ENCODE measurements at places on chromosomes 12 and 14.

GRCh38 chr12:95117178-95117599, 43.8 kb upstream of the NR2C1 start:
- DNase-seq = peak; percentile 63

GRCh38 chr12:122981587-122982476, 1.4 kb downstream of the ARL6IP4 start:
- no peak for DNase-seq

GRCh38 chr12:118706437-118706836, 274.9 kb upstream of the SRRM4 start:
- DNase-seq = no peak

GRCh38 chr12:3885277-3886094, 12.3 kb upstream of the PARP11 start:
- DNase-seq = peak; percentile 50

GRCh38 chr12:12561371-12562015, 1.2 kb downstream of the DUSP16 start:
- no peak for DNase-seq

DNA sequence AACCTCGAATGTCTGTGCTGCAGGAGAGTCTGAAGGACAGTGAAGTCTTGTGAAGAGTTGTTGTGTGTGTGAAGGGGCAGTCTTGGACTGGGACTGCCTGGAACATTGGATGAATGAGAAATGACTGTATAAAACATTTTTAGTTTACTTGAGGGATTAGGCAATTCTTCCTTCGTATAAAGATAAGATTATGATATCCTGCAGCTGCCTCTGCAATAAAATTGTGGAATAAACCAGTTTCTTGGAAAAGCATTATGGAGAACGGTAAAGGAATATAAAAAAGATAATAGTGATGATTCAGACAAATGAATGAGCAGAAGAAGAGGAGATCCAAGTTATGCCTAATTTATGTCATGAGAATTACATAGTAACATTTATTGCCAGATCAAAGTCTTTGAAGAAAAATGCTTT, 30.9 kb upstream of the LUM start:
- no peak for DNase-seq

GRCh38 chr12:74791365-74791764, 253.7 kb downstream of the ATXN7L3B start:
- no peak for DNase-seq

- DNase-seq = no peak
These were observed 22.8 kb downstream of the DDX24 start for GRCh38 chr14:94058128-94058673.

- DNase-seq = no peak
These were observed 46.6 kb upstream of the VPS33A start for GRCh38 chr12:122312926-122313325.

- DNase-seq = no peak
These were observed 128.3 kb downstream of the KCNC2 start for GRCh38 chr12:75081305-75081704.

DNA sequence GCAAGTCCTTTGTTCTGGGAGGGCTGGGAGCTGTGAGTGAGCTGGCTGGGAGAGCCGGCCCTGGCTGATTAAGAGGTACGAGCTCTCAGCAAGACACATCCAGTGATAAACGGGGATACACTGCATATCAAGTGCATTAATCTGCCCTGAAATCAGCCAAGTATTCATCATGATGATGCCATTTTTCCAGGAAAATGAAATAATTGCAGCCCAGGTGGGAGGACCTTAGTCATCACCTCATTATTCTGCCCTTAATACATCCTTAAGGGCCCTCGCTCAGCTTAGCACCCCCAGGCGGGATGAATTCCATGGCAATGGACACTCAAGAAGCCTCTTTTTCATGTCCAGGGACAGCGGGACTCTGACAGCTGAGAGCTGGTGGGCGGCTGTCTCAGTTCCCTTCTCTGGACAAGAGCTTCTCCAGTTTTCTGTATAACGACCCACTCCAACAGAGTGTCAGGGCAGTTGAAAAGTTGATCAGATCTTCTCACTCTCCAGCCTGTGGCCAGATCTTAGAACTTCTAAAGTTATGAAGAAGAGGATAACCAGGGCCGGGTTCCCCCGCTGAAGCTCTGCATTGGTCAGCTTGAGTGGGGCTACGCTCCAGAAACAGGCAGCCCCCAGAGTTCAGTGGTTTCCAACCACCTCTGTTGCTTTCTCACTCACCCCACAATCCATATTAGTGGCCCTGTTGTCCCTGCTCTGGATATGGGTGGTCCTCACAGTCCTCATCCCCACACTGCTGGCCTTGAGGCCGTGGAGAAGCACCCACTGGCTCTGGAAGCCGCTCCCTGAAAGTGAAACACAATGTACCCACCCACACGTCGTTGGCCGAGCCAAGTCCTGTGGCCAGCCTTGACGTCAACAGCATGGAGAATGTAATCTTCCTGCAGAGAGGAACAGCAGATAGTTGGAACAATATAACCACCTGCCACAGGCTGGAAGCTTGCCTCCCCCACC, 306.2 kb upstream of the DIO3 start:
- no peak for DNase-seq

DNA sequence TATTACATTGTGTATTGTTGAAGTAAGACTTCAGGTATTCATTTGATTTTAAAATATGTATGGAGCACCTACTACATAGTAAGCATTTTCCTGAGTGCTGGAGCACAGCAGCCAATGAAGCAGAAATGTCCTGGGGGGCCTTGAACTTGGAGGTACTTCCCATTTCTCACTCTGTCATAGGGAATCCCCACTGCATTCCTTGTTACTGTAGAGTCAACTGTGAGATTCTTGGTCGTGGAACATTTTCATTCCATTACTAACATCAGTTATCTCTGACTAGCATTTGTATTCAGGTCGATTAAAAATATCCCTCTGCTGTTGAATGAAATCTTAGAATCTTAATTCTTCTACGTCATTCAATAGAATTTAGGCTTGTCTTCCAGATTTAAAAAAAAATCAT, 66.7 kb downstream of the PDE3A start:
- DNase-seq = no peak

DNA sequence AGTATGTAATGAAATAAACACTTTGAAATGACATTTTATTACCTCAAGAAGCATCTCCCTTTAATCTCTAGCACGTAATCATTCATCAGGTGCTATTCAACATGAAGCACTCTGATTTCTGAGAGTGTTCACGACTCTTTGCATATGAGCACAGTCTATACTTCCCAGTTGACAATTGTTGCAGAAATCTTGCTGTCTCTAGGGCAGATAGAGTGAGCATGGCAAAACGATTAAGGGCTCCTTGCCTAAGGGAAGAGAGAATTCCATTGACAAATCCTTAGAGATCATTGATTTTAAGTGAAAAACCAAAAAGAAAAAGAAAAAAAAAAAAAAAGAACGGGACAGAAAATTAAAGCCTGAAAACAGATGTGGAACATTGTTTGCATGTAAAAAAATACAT, 107.6 kb downstream of the C12orf50 start:
- DNase-seq = no peak

- no peak for DNase-seq
These were observed 100.9 kb upstream of the C14orf180 start for GRCh38 chr14:104478656-104479055.

GRCh38 chr12:120092551-120093335, 23.8 kb downstream of the RAB35 start:
- DNase-seq = no peak

DNA sequence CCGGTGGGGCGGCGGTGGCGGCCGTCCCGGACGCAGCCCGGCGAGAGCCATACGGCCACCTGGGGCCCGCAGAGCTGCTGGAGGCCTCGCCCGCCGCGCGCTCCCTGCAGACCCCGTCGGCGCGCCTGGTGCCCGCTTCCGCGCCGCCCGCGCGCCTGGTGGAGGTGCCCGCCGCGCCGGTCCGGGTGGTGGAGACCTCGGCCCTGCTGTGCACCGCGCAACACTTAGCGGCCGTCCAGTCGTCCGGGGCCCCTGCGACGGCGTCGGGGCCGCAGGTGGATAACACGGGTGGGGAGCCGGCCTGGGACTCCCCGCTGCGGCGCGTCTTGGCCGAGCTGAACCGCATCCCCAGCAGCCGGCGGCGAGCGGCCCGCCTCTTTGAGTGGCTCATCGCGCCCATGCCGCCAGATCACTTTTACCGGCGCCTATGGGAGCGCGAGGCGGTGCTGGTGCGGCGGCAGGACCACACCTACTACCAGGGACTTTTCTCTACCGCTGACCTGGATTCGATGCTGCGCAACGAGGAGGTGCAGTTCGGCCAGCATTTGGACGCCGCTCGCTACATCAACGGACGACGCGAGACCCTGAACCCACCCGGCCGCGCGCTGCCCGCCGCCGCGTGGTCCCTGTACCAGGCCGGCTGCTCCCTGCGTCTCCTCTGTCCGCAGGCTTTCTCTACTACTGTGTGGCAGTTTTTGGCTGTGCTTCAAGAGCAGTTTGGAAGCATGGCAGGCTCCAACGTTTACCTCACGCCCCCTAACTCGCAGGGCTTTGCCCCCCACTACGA, 716 bp downstream of the RIOX1 start:
- peak; percentile 35 for DNase-seq

DNA sequence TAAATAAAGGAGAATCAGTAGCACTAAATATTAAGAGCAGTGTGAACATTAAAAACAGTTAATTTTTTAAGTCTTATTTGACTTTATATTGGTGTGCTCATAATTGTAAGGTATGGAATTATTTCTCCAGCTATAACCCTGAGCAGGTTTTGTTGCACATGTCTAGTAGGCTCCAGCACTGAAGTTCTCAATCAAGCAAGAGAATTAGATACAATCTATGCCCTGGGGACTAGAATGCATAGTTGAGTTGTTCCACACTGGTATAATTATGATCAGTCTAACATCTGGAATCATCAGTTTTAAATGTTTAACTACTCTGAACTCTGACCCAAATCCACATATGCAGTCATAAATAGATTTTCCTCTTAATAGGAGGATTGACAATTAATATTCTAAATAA, 257.8 kb upstream of the ARHGAP5 start:
- no peak for DNase-seq

DNA sequence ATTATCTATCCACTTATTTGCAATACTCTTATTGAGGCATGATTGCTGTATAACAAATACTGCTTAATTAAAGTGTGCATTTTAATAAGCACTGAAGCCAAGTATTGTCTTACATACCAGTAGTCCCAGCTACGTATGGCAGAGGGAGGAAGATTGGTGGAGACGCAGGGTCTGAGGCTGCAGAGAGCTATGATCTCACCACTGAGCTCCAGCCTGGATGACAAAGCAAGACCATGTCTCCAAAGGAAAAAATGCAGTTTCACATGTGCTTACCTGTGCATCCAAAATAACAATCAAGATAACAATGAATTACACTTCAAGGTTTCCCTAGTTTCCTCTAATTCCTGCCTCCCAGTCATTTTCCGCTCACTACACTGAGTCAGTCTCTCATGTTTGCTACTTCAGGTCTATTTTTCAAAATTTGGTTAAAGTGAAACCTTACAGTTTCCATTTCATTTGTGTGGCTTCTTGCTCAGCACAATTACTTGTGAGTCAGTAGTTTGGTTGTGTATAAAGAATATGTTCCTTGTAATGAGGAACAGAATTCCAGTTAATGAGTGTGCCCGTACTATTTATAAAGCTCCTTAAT, 1250.1 kb downstream of the TMEM121 start:
- no peak for DNase-seq

GRCh38 chr12:48816143-48816854, 2.0 kb upstream of the CACNB3 start:
- peak; percentile 1 for DNase-seq

DNA sequence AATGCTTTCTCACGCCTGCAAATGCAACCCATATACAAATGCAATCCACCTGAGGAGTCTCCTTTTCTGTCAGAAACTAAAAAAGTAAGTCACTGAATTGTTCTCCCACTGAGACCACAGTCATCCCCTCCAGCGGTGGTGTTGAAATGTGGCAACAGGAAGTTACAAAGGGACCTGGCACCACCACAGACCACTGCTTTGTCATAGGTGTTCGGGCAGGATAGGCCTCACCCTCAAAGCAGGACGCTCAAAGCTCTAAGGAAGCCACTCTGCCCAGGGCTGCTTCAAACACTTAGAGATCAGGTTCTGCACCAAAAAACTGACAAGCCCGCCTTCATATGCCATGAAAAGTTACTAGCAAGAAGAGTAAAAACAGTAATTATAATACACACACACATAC, 11.3 kb downstream of the PHLDA1 start:
- peak; percentile 90 for DNase-seq

DNA sequence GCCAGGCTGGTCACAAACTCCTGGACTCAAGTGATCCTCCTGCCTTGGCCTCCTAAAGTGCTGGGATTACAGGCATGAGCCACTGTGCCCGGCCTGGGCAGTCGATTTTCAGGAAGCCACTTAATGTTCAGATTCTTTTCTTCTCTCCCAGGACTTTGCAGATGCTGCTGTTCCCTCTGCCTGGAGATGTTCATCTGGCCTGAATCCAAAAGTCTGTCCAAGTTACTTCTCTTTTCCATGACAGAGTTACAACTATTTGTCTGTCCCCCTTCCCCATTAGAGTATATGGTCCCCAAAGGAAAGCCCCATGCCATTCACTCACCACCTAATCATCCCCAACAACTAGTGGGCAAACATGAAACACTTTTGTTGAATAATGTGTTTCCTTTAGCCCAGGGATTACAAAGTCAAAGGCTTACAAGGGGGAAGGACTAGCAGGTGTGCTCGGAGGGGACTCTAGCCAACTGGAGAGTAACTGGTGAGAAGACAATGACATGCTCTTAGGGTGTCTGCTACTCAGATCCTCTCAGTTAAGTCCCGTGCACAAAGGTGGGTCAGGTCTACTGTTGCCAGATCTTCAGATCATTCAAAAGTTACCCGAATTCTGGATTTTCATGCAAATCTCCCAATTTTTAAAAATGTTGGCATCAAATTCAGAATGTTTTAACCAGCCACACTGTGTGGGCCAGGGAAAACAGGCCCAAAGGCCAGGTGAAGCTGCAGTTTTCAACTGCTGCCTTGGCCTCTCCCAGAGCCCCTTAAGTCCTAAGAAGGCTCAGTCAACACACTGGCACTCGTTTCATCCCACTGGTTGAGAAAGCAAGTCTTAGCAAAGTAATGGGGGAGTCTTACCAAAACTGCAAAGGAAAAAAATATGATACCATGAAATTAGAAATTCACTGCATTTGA, 29.6 kb downstream of the NUDT4 start:
- no peak for DNase-seq

GRCh38 chr12:68532204-68532886, 78.4 kb upstream of the RAP1B start:
- peak; percentile 57 for DNase-seq

DNA sequence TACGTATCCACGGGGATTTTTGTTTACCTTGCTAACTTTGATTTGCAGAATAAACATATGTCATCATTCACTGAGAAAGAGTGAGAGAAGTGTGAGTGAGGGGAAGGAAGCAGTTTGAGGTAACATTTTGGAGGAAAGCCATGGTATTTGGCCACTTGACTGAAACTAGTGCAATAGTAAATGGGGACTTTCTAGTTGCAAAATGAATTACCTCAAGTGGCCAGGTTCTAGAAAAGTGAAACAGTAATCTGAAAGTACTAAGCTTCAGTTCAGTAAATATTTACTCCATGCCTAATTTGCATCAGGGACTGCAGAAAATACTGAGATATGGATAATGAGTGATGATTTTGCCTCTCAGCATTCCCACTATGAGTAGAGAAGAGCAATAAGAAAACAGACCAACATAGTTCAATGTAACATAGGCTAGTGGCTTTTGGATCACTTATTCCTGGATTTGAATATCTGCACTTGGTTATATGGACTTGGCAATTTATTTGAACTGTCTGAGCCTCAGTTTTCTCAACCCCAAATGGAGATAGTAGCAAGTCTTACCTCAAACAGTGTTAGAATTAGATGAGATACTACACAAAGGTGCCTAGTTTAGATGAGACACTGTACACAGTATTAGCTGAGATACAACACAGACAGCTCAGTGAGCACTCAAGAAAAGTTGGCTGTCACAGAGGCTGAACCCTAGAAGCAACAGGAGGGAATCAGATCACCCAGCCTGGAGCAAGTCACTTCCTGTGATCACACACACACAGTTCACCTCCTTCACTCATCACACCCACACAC, 439.1 kb downstream of the NPAS3 start:
- DNase-seq = no peak
